ENCODE measurements at places on chromosomes 3 and 15. TPM values are rescaled to one million over a fixed set of nuclear protein-coding genes. Genes with fewer than 3 reads are reported as not detected.

PLSCR4 gene
- polyA plus RNA-seq, result 13.1 TPM

SCAANT1 gene
- 1.0 TPM for polyA plus RNA-seq

RTP3 gene
- polyA plus RNA-seq, result 0.14 TPM

PLA2G4E gene
- polyA plus RNA-seq, result 2.0 TPM

FSIP1 gene
- 0.47 TPM for polyA plus RNA-seq

GCNT3 gene
- 0.23 TPM for polyA plus RNA-seq

KLHL40 gene
- polyA plus RNA-seq, result 162 TPM

CATSPER2 gene
- polyA plus RNA-seq, result 2.1 TPM

CSPG5 gene
- polyA plus RNA-seq, result 1.8 TPM

TRIP4 gene
- polyA plus RNA-seq, result 24.3 TPM

LRIG1 gene
- 102 TPM for polyA plus RNA-seq

GOLGA6A gene
- polyA plus RNA-seq, result 0.53 TPM

CPLX3 gene
- polyA plus RNA-seq, result not detected

ZIC1 gene
- 24.8 TPM for polyA plus RNA-seq

WNT7A gene
- polyA plus RNA-seq, result not detected

THPO gene
- polyA plus RNA-seq, result 1.8 TPM

NEO1 gene
- polyA plus RNA-seq, result 44.9 TPM

MAP1A gene
- polyA plus RNA-seq, result 28.3 TPM

POTEB2 gene
- not detected for polyA plus RNA-seq

IL17RE gene
- polyA plus RNA-seq, result 1.8 TPM

A4GNT gene
- not detected for polyA plus RNA-seq

MESD gene
- polyA plus RNA-seq, result 18.7 TPM

IVD gene
- polyA plus RNA-seq, result 54.4 TPM

ELL3 gene
- 1.8 TPM for polyA plus RNA-seq

LRTM1 gene
- 114 TPM for polyA plus RNA-seq

USP50 gene
- polyA plus RNA-seq, result not detected

KCNH8 gene
- polyA plus RNA-seq, result 0.10 TPM

TMC3 gene
- polyA plus RNA-seq, result 0.08 TPM

TMEM207 gene
- not detected for polyA plus RNA-seq

GFM1 gene
- polyA plus RNA-seq, result 36.5 TPM

STRIT1 gene
- 49.3 TPM for polyA plus RNA-seq

SCN5A gene
- 5.9 TPM for polyA plus RNA-seq

ADAMTS7 gene
- polyA plus RNA-seq, result 13.7 TPM

MESP1 gene
- 0.85 TPM for polyA plus RNA-seq

CGNL1 gene
- 8.3 TPM for polyA plus RNA-seq

POMGNT2 gene
- polyA plus RNA-seq, result 19.4 TPM

CDAN1 gene
- polyA plus RNA-seq, result 16.0 TPM

EPHB3 gene
- 33.9 TPM for polyA plus RNA-seq

TRPM1 gene
- polyA plus RNA-seq, result not detected
